ENCODE measurements at places on chromosomes 3 and 15.

GRCh38 chr3:33438284-33438668, 1.9 kb downstream of the UBP1 start:
- peak; percentile 23 for DNase-seq

- no peak for DNase-seq
These were observed 1097.2 kb downstream of the FHIT start for GRCh38 chr3:60154011-60154410.

DNA sequence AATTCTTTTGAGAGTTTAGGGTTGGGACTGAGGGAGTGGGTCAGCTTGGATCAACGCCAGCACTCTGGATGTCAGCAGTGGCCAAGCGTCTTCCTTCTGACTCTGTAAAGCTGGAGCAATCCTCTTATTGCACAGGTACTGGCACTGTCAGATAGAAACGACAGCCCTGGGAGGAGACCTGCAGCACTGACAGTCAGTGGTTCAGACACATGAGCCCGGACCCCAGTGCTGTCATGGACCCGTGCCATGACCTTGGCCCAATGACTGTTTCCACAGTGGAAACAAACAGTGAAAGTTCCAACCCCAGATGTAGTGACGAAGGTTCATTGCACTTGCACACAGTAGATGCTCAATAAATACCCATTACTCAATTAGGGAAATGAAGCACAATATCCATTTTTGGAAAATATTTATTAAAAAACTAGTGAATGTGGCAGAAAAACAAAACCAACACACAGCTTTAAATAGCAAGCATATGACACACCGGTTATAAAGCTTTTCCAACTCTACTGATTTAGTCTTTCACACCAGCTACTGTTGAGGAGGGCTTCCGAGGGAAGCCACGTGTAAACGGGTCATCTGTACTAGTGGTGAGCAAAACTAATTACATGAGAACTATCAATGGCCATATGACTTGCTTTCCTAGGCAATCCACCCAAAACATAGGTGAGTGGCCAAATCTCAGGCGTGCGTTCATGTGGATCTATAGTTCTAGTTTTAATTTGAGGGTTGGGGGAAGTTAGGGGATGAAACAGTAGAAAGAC, 22.1 kb downstream of the SIAH2 start:
- DNase-seq = no peak

GRCh38 chr3:150225986-150226385, 182.1 kb upstream of the TSC22D2 start:
- DNase-seq = no peak

DNA sequence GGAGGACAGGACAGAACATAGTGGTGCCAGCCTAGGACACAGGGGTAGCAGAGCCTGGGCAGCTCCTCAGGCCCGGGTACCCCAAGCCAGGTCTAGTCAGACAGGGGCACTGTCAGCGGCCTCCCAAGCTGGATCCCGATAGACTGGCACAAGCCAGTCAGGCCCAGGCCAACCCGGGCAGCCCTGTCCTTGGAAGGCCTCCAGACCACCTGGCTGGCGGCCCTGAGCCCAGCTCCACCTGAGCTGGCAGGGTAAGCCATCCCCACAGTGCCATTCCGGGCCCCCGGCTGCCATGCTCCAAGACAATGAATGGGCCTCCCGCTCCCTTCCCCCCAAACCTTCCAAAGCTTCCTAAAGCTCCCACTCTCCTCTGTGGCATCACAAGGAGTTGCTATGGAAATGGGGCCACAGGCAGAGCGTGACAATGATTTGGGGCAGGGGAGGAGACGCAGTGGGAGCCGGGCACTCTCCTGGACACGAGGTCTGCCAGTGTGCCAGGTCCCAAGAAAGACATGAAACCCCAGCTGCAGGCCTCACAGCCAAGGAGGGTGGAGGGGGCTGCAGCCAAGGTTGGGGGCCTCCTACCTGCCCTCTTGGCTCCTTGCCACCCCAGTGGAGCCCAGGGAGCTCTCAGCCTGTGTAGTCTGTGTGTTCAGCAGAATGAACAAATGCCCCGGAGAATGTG, 165.6 kb upstream of the LINGO1 start:
- DNase-seq = no peak

DNA sequence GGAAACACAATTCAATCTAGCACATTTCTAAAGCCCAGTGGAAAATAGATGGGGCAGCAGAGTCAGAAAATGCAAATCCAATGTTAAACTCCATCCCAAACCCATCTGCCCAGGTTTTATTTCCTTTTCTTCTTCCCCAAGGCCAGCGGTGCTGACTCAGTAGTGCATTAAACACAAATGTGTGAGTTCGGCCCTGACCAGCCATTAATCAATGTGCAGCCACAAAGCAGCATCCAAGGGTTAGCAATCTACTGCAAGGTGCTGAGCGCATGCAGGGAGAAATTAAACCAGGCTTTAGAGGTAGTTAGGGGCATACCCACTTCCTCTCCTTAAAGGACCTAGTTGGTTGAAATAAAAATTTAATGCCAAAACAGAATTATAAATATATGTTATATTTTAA, 583.3 kb upstream of the PPP2R3A start:
- DNase-seq = no peak

GRCh38 chr3:58580826-58581327, 3.7 kb upstream of the FAM107A start:
- DNase-seq = no peak

DNA sequence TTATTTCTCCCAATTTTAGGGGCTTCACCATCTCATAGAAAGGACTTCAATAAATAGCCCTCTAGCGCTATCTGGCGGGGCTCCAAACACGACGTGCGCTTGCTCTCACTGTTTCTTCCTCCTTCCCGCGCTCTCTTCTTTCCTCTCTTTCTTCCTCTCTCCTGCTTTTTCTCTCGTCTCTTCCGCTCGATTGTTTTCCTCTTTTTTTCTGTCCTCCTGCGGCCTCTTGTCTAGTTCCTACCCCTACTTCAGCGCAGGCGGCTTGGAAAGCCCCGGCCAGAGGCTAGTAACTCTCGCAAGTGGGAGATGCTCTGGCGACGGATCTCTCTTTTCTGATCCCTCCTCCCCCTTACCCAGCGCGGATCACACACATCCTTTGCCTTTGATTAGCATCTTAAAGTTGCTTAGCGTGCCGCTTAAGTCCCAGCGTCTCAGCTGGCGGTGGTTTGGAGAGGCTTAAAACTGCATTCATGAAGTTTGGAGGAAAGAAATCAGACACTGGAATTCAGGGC, 6.2 kb upstream of the MEIS2 start:
- no peak for DNase-seq

- DNase-seq = peak; percentile 50
These were observed 1.5 kb downstream of the SATB1 start for GRCh38 chr3:18423401-18424212.

- no peak for DNase-seq
These were observed 244.1 kb upstream of the SEMA6D start for GRCh38 chr15:47473106-47473725.

GRCh38 chr3:85475346-85475745, 516.6 kb downstream of the CADM2 start:
- no peak for DNase-seq

- DNase-seq = peak; percentile 88
These were observed at the start of gene TAMM41 for GRCh38 chr3:11846281-11847266. Gene TAMM41, minus strand, starts transcription at chr3:11846885. Its CDS starts 249 bp downstream, at chr3:11846636.

- DNase-seq = peak; percentile 68
These were observed 141.4 kb downstream of the RBPMS2 start for GRCh38 chr15:64634027-64634426.

DNA sequence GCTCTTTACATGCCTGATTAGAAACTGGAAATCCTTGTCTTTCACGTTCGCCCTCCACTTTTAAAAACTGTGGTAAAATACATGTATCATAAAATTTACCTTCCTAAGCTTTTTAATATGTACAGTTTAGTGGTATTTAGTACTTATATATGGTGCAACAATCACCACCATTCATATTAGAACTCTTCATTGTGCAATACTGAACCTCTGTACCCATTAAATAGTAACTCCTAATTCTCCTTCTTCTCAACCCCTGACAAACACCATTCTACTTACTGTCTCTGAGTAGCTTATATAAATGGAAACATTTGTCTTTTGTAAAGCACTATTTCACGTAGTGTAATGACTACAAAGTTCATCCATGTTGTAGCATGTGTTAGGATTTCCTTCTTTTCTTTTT, 28.2 kb downstream of the GRM2 start:
- peak; percentile 24 for DNase-seq

GRCh38 chr3:11530153-11530721, 113.5 kb downstream of the VGLL4 start:
- DNase-seq = no peak

DNA sequence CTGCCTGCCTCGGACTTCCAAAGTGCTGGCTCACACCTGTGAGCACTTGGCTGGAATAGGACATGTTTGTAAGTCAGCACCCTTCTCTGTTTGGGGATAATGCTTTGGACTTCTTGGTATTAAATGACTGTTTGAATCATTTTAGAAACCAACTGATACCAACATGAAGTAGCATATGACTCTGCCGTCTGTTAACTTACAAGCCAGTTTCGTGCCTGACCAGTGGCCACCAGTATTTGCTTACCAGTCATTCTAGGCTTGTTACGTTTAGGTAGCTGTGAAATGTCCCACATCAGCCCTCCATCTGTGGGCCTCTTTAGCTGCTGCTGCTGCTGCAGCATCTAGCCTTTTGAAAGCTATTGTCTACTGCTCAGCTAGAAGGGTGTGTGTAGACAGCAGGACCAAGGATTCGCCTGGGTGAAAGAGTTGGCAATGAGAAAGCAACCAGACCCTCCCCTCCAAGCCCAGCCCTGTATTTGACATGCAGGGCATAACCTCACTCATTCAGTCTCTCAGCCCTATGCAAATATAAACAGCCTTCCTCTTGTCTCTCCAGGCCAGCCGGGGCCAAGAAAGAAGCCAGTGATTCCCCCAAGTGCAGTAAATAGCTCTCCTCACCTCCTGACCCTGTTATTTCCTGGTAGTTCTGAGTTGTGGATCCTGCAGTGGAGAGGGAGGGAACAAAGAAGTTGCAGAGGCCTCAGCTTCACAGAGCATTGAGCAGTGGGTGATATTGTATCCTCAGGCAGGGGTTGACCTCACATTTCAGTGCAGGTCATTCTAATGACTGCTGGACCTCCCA, 51.0 kb downstream of the NKIRAS1 start:
- no peak for DNase-seq

DNA sequence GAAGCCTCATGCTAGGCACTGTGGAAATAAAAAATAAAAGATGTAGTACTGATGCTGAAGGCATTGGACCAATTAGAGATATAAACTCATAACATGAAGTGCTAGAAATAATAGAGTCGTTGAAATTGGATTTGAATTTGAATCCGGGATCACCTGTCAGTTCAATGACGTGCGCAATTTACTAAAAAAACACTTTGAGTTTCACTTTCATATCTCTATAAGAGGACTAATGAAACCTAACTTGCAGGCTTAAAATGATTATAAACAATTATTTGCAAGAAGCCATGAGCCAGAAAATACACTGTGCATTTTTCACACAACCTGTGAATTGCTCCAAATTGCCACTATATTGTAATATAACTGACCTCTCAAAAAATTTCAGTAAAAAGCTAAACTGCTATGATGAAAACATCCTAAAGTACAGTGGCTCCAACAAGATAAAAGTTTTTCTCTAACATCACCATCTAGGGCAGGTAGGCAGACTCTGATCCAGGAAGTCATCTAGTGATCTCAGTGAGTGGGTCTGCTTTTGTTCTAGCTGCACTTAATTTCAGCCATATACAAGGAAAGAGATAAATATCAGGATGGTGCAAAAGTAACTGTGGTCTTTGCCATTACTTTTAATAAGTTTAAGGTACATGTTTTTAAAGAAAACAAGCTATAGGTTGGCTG, 440.2 kb downstream of the CNTN6 start:
- DNase-seq = no peak

DNA sequence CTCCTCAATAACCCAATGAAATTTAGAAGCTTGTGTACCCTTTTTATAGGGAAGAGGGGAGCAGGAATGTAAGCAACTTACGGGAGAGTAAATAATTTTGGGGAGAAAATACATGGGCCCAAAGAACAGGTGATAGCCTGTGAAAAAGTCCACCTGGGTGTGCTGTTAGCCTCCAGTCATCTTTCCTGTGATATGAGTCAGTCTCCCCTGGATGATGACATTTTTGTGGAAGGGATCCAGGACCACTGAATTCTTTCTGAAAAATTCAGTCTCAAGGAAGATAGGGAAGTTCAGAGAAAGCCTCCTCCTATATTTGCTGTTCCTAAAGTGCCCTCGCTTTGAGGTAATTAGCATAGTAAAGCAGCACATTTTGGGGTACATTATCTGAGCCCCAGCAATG, 149.8 kb downstream of the SQOR start:
- no peak for DNase-seq

DNA sequence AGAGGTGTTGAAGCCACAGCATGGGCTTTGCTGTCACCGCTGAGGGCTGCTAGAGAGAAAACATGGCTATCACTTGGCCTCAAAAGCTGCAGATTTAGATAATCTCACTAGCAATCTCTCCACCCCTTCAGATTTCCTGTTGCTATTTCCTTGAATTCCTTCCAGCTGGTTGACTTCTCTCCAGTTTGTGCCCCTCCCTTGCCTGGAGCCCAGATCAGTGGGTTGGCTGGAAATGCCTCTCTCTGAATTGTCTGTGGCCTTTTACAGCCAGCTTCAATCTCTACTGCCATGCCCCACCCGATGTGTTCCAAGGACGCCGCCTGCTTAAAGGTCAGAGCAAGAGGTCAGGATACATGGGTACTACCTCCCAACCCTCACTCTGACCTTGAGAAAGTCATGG, 294.1 kb downstream of the NTRK3 start:
- no peak for DNase-seq

- no peak for DNase-seq
These were observed 68.8 kb downstream of the MEF2A start for GRCh38 chr15:99634576-99634975.

DNA sequence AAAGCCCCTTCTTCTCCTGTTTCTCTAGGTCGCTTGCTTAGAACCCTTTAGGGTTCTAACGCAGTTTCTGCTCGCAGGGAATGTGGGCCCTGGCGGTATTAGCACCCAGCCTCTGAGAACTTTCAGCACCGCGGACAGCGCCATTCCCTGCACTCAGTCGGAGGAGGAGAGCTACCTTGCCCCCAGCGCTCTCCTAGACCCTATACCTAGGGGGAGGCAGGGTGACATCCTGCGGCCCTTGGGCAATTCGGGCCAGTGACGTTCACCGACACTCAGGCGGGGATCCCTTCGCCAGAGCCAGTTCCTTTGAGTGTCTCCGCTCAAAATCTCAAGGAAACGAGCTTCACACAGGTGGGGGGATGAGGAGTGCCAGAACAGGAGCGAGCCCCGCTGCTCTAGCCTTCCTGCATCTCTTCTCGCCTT, 1.3 kb downstream of the SLC7A14 start:
- DNase-seq = no peak

GRCh38 chr3:184377882-184378445, at the start of gene THPO:
Gene THPO, minus strand, starts transcription at chr3:184378207. Its CDS starts 1,948 bp downstream, at chr3:184376259.
- no peak for DNase-seq

DNA sequence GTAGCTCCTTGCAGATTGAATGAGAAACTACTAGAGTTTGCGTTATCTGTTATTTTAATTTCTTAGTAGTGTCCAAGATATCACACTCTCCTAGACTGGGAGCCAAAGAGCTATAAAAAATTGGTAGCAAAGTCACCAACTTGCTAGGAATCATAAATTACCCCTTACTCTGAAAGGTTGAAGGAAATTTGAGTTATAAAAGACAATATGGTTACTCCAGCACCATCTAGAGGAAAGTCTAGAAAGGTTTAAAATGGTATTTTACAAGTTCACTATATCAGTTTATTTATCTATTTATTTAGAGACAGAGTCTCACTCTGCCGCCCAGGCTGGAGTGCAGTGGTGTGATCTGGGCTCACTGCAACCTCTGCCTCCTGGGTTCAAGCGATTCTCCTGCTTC, 121.6 kb downstream of the RBPMS2 start:
- no peak for DNase-seq

All from MV-4-11 (cell line).